ENCODE measurements at places on chromosomes 12 and 14.

DNA sequence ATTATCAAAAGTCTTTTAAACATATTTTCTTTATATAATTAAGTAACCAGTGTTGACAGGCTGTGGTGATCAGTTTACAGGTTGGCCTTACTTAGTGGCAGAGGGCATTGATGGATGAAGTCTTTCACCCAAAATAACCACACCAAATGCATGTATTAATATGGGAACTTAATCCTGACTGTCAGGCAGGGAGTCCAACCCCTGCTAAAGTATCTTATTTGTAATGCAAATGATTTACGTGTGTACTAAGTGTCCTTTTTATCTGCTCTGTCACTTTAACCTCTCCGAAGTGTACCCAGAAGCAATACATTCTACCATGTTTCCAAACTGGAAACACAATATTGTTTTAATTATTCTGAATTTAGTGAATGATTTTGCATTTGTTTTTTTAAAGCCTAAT lies 1.4 kb downstream of the MYBPC1 start:
- no peak for DNase-seq

- no peak for DNase-seq
Observed at GRCh38 chr12:80681287-80681686, 26.1 kb upstream of the MYF6 start.

DNA sequence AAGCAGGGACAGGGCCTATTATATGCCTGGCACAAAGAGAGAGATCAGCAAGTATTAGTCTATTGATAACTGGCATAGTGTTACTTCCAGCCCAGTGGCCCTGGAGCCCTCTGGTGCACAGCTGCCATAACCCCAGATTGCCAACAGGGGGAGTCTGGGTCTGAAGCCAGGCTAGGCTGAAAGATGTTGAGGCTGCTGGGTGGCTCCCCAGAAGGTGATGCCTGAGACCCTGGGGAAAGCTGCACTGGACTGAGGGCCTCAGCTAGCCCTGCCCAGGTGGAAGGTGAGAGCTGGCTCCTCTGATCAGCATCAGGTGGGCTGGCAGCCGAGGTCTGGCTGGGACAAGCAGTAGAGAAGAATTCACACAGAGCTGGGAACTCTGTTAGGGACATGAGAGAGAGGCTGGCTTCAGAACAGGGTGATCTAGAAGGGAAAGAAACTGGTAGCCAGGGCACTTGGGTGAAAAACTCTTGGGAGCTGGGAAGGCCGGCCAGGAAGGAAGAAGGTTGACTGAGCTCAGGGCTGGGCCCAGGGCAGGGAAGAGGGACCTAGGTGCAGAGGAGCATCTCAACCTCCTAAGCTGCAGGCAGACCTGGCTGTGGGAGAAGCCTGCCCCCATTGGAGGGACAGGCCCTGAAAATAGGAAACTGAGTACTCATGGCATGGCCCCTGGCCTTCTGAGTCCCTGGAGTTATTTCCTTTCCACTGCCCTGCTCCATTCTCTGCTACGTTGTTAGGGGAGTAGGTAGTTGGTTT lies 3.9 kb downstream of the GZMH start:
- peak; percentile 48 for DNase-seq

DNA sequence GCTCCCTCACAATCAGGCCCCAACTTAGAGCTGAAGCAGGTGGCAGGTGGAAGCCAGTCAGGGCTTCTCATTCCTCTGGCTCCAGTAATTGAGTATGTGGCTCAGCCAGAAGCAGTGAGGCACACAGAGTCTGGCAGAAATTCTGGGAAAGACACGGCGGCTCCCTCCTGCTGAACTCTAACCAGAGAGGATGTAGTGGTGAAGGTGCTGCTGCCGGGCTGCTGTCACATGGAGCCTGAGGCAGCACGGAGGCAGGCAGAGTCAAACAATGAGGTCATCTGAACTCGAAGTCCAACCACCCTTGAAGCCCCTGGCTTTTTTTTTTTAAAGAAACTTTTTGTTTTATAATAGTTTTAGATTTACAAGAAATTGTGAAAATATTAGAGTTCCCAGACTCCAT lies 33.4 kb upstream of the SMOC1 start:
- DNase-seq, result no peak

DNA sequence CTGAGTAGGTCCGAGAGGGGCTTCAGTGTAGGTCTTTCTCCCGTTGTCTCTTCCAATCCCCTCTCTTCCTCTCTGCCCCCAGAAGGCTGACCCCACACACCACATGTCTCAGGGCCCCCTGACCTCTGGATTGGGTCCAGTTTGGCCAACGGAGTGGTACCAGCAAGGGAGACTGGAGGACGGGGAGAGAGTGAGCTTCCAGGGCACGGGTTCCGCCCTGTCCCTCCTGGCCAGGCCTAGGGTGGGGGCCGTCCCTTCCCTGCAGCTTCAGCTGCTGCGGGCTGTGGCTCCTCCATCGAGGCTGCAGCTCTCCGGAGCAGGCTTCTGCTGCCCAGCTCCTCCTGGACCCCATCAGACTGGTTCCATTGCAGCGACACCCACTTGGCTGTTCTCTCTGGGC lies 17.4 kb downstream of the FZD10 start:
- DNase-seq, result no peak

DNA sequence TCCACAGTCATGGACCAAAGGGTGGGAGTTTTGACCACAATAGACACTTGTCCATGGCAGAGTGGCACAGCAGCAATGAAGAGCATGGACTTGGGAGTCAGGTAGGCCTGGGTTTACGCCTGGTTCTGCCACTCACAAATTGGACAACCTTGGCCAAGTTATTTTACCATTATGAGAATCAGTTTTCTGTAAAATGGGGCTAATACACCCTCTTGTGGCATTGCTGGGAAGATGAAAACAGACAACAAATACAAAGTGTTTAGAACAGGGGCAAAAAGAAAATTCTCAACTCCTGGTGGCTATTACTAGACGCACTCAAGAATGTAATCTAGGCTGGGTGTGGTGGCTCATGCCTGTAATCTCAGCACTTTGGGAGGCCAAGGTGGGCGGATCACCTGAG lies 2.6 kb downstream of the C12orf43 start:
- no peak for DNase-seq

DNA sequence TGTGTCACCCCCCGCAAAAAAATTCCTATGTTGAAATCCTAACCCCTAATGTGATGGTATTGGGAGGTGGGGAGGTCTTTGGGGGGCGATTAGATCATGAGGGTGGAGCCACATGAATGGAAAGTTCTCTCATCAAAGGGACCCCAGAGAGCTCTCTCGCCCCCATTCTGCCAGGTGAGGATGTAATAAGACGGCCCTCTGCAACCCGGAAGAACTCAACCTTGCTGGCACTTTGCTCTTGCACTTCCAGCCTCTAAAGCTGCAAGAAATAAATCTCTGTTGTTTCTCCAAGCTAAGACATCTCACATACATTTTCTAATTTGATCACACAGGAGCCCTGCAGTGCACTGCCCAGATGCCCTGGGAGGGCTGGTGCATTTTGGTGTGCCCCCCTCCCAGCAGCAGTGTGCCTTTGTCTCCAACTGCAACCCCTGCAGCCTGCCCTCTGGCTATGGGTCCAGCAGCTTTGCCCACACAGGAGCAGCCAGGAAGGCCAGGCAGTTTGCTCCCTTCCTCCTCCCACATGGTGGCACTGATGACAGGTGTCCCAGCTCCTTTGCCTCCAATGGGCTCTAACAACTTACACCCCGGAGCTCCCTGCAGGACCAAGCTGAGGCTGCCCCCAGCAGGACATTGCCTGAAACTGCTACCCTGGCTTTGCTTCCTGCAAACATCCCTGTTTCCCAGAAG lies 59.3 kb downstream of the C14orf132 start:
- no peak for DNase-seq

- peak; percentile 56 for DNase-seq
Observed at GRCh38 chr12:57744194-57744776, 554 bp upstream of the TSPAN31 start.

GRCh38 chr14:95156161-95157047 lies 925 bp downstream of the DICER1 start:
- DNase-seq, result no peak

- peak; percentile 4 for DNase-seq
Observed at GRCh38 chr14:66495218-66496098, 9.3 kb downstream of the CCDC196 start.

- no peak for DNase-seq
Observed at GRCh38 chr14:94823556-94824341, 53.8 kb upstream of the GSC start.

DNA sequence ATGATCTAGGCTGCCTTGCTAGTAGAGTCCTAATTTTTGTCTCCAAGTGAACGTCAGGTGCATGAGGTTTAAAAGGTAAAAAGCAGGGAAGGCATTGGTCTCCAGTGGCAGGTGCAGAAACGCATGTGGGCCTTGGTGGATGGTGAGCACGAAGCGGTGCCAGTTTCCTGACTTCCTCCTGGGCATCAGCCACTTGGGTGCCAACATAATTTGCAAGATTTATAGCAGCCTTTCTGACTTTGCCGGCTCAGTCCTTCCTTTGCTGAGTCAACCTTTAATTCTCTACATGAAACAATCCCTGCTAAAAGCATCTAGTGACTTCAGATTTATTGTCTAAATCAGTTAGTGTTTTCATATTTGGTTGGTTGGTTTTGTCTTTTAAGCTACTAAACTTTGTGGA lies 355.7 kb upstream of the TMEM132C start:
- DNase-seq, result no peak

DNA sequence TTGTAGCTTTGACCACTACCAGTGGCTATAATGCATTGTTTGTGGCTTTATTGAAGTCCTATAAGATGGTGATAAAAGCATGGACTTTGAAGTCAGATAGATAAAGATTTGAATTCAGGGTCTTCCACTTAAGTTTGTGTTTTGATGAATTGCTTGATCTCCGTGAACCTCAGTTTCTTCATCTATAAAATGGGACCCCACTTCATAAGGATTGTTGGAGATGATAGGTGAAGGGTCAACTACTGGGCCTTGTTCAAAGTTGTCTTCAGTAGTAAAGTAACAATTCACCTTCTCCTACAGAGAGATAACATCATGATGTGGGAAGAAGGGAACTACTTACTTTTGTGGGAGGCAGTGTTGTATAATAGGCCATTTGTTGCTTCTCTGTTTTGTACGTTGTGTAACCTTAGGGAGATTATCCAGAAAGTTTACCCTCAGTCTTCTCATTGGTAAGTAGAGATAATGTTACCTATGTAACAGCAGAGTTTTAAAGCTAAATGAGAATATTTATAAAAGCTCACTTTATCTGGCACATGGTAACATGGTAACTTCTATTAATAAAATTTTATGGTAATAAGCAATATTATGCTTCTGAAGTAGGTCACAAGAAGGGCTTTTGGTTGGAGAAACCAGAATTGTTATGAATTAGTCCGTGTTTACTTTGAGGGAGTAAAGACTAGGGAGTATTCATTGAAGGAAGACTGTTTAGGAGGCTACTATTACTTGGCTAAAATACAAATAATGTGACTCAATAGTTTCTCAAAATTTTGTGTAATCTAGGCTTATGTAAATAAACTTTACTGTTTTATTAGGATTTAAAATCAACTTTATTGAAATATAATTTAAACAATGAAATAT lies 15.1 kb downstream of the ADIPOR2 start:
- DNase-seq, result no peak

DNA sequence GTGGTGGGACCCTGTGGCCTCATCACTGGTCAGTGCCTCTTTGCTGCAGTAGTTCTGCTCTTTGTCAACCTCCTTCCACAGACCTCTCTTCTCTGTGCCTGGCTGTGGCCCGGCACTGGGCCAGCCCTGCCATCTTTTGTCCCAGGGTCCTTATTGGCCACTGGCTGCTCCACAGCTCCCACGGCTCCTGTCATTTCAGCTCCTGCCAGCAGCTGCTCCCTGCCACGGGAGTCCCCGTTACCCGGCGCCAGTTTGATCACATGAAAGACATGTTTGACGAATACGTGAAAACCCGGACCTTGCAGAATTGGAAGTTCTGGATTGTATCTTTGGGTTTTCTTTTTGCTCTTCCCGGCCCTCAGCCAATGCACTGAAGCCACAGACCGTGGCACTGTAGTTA lies 35.4 kb downstream of the IL31 start:
- DNase-seq, result no peak

DNA sequence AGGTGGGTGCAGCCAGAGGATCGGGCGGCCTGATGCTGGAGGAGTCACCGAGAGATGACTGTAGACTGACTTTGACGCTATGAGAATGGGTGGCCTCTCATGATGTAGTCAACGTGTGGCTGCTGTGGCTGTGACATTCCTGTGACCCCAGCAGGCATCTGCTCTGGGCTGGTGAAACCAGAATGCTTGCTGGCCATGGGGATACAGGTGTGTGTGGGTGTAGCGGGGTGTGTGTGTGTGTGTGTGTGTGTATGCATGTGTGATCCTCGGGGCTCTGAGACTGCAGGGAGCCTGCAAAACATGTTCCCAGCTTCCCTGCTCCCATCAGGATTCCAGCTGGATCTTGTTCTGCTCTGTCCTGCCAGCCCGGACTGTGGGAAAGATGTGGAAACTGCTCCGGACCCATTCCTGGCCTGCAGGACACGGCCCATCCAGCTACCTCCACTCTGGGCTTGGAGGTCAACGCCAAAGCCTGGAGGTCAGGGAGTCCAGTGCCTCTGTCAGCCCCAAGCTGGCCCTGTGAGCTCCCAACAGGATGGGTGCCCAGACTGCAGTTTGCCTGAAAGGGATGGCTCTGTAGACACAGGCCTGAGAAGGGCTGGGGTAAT lies 18.8 kb upstream of the HHIPL1 start:
- no peak for DNase-seq

GRCh38 chr14:103002578-103003350 lies 54.6 kb downstream of the CDC42BPB start:
- DNase-seq, result no peak

DNA sequence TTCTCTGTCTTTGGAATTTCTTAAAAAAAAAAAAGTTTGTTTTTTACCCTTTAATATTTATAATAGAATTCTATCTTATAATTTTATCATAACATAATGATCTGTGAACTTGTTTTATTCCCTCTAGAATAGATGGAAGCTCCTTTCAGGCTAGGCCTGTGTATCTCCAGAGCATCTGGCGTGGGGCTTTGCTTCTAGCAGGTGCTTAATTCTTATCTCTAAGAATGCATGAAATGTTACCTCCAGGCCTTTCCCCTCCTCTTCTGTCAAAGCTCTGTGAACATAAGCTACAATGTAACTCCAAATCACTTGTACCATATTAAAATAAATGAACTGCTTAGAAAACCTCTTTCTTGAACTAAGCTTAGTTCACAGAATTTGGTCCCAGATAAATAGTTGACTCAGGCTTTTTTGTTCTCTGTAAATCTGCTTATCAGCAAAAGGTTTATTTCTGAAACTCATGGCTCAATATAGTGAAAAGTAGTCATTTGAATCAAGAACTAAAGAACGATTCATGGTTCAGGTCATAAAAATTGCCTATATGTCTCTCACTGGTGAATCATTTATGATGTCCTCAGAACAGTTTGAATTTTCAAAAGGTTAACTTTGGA lies 407.1 kb downstream of the TRHDE start:
- no peak for DNase-seq

DNA sequence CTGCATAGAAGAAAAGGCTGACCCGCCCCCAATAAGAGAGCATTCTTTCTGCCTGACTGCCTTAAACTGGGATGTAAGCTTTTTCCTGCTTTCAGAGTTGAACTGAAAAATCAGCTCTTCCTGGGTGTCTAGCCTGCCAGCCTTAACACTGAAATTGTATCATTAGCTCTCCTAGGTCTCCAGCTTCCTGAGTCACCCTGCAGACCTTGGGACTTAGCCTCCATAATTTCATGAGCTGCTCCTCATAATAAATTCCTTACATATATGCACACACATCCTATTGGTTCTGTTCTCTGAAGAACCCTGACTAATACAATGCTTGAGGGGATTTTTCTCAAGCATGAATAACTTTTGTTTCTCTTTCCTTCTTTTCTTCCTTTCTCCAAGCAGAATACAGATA lies 76.4 kb upstream of the FAR2 start:
- no peak for DNase-seq

- no peak for DNase-seq
Observed at GRCh38 chr14:23006188-23006534, 3.8 kb downstream of the C14orf93 start.

- DNase-seq, result no peak
Observed at GRCh38 chr14:63853831-63854293, 1.1 kb downstream of the SYNE2 start.

All from stimulated activated CD8-positive, alpha-beta memory T cell treated with anti-CD3 and anti-CD28 coated beads, Interleukin-4, amount 100 ng/mL, for 4 hours (primary cell).